IMR-90 (cell line): ENCODE measurements at places on chromosomes 5 and 9. TPM values are rescaled to one million over a fixed set of nuclear protein-coding genes. Genes with fewer than 3 reads are reported as not detected.

The KCNN2 gene
- 2.2 and 3.3 TPM in 2 replicates for total RNA-seq

The NCS1 gene
- 35.8 and 41.0 TPM in 2 replicates for total RNA-seq

The GPR150 gene
- under 0.01 TPM in 2 replicates for total RNA-seq

The FST gene
- 141 and 187 TPM in 2 replicates for total RNA-seq

The ZNF454 gene
- total RNA-seq, result under 0.01 and 0.18 TPM in 2 replicates

The CCDC152 gene
- 0.90 and 1.9 TPM in 2 replicates for total RNA-seq

The GCNT4 gene
- 1.8 and 2.5 TPM in 2 replicates for total RNA-seq
